ENCODE measurements at places on chromosomes 4 and X.

- no peak for DNase-seq
Measured at GRCh38 chrX:20347481-20347880, 80.8 kb upstream of the RPS6KA3 start.

DNA sequence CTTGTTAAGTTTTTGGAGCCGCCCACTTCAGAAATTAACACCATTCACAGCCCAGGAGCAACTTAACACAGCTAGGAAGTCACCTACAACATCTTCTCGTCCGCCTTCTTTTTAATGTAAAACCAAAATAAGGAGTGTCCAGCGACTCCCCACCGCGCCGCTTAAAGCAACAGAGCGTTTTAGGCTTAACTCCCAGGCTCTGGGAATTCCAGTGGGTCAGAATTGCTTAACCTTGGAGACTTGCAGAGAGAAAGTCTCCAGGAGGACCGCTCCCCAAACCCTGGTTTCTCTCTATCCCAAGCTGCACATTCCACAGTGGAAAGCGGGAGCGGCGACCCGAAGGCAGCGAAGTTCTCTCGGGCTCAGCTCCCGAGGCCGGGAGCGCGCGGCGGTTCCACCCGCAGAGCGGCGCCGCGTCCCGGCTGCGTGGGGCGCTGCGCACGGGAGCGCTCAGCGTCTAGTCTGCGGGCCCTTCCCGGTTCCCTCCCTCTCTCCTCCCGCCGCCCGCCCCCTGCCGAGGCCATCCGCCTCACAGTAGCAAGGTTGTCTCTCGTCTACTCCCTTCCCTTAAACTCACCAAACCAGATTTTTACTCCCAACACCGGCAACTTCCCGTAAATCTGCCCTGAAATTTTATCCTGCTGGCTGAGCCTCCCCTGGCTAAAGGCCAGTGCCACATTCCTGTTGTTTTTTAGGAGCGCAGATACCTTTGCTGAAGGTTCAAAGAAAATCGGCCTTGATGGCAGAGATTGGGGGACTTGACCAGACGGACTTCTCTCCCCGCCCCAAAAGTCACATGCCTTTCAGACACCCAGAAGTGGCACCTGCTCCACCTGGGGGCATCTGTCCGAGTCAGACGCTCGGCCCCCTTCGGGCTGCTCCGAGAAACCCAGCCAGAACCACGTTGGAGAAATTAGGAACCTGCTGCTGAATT lies at the start of gene RBM47:
TSS of gene RBM47 (minus strand) at position 464 of the 934 bp plus-strand sequence. CDS start 190,971 bp downstream, outside the sequence.
- peak; percentile 61 for DNase-seq

GRCh38 chr4:82799006-82799881 lies 648 bp upstream of the SCD5 start:
- no peak for DNase-seq

DNA sequence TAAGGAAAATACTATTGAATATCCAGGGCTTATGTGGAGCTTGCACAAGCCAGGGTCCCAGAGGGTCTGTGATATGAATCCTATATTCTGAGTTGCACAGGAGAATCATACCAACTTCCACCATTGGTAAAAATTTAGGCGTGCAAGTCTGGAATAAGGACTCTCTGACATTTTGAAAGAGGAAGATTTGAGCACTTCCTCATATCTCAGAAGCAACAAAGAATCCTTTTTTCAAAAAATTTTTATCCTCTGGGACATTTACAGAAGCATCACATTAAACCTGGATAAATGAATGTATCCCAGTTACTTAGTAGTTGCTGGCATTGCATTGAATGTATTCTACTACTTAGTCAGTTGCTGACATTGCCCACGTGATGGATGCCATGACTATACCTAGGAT lies 24.2 kb upstream of the CAMK2D start:
- no peak for DNase-seq

DNA sequence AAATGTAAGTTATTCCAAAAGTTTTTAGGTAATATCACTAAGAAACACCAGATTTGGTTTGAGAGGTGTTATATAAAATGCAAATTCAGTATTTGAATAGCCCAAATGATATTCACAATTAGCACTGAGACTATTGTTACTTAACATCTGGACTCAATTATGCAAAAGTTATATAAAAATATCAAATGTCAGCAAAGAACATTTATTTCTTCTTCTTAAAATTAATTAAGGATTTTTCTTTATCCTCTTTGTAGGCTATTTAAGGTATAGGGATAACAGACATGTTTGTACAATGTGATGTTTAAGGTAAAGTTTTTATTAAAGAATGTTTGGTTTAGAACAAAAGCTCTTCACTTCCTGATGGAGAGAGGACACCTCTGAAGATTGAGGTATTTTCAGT lies 63.3 kb upstream of the GK2 start:
- DNase-seq, result no peak

DNA sequence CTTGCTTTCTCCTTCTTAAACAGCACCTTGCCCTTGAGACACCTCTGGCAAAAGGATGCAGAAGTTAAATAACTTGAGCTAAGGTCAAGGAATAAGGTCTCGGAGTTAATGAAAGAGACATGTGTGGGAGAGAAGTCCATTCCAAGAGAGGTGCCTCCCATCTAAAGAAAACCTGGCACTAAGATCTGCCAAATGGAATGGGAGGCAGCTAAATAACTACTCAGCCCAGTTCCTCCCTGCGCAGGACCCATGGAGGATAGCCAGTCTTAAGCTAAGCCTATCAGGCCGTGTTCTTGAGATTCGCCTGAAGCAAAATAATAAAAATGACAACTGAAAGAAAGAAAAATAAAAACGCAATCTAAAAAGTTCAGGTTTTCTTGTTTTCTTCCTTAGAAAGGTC lies 20.7 kb upstream of the ELF4 start:
- no peak for DNase-seq

GRCh38 chr4:26583538-26583864 lies 383 bp upstream of the TBC1D19 start:
- no peak for DNase-seq

- DNase-seq, result no peak
Measured at GRCh38 chrX:118594697-118595420, 99.2 kb downstream of the DOCK11 start.

DNA sequence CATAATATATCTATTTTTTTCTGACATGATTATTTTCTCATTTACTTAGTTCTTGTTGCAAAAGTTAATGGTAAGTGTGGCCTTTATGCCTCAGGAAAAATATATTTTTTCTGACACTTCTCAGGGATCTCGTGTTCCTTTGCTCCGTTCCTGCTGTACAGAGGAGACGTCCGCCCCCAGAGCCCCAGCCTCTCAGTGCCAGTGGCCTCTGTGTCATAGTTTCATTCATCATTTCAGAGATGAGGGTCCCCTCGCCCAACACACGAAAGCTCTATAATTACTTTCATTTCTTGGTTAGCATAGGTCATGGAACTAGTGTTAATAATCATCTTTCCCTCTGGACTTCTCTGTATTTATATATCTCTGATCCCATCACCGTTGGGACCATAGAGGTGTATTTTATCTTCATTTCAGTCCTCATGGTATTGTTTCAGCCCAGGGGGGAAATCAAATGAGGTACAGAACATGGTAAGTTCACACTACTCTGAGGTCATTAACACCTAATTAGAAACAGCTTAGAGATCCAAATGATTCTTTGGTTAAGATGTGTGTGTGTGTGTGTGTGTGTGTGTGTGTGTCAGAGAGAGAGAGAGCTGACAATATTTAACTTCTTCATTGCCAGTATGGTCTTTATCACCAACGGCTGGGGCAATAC lies 631.1 kb upstream of the TENM3 start:
- DNase-seq, result no peak

DNA sequence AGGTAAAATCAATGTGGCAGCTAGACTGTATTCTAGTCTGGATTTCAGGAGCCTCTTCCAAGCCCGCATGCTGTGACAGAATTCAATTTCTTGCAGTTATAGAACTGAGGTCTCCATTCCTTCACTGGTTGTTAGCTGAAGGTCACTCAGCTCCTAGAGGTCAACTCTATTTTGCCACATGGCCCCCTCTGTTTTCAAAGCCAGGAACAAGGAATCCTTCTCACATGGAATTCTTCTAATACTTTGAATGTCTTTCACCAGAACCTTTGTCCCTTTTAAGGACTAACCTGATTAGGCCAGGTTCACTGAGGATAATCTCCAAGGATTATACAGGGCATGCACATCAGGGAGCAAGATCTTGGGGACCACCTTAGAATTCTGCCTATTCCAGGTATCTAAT lies 23.4 kb upstream of the MMRN1 start:
- no peak for DNase-seq

DNA sequence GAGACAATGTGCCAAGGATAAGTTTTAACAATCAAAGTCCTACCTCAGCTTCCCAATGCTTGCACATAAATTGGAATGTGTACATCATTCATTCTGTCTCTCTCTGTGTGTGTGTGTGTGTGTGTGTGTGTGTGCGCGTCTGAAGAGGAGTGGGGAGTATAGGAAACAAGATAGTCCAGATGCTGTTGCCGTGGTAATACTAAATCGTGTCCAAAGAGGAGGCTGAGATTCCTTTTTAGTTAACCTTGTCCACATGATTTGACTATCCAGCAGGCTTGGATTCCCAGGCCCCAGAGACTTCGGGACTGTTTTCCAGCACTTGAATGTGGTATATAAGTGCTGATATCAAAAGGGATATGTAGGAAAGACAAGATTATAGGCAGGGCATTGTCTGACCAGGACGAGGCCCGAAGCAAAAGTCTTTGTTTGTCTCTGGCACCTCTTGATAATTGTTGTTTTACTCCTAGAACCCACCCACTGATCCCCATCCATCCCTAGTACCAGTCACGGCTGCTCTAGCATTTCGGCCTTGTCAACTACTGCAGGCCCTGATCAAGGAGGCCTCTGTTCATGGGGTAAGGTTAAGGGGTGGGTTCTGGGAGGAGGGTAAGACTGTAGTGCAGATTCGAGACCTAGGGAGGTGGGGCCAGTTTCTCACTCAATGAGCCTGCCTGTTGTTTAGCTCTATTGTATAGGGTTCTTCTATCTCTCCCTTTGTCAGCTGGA lies 3.9 kb downstream of the PLP1 start:
- no peak for DNase-seq

- no peak for DNase-seq
Measured at GRCh38 chr4:47122592-47123291, 91.4 kb downstream of the GABRB1 start.

- peak; percentile 25 for DNase-seq
Measured at GRCh38 chrX:129540068-129540653, at the start of gene OCRL. Gene OCRL (plus strand): TSS chrX:129540259. CDS start chrX:129540440, 181 bp downstream.

- DNase-seq, result no peak
Measured at GRCh38 chrX:106811131-106811910, 8.8 kb downstream of the TBC1D8B start.

GRCh38 chrX:103253608-103254007 lies 1.3 kb downstream of the TCEAL8 start:
- DNase-seq, result no peak

DNA sequence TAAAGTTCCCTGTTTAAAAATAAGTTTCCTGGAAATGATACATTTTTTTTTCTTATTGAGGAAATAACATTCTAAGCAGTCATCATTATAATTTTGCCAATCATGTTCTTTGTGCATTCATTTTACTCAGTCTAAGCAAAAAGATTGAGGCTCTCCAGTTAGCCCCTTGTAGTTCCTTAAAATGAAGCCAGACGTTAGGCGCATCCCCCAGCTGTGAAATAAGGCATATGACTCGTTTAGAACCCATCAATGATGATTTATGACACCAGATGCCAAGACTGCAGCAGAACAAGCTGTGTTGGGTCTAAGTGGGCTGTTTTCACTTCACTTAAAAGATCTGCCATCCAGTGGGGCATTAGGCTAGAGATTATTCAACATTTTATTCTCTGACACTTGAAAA lies 17.0 kb downstream of the PDGFC start:
- DNase-seq, result no peak

DNA sequence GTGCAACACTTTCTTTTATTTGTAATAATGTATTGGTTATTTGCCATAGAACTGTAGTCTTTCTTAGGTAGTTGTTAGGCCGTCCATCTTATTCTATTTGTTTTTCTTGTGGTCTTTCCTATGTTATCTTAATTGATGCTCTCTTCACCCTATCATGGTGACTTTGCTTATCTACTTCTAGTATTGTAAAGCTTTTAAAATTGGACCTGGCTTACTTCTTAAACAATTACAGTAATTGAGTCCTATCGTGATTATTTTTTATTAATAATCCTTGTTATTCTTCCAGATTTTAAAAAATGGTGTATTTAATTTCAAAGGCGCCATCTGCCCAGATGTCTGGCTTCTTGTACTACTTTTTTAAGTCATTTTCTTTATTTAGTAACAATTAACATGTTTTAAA lies 63.7 kb downstream of the CLCN5 start:
- no peak for DNase-seq

All from CD4-positive, alpha-beta T cell (primary cell).